ENCODE measurements at places on chromosomes 7 and 10. TPM values are rescaled to one million over a fixed set of nuclear protein-coding genes. Genes with fewer than 3 reads are reported as not detected.

- no peak for DNase-seq
- H3K36me3 ChIP-seq = no peaks in the 10 kb centered on the region
Measured at GRCh38 chr7:6505685-6506559, 45.3 kb downstream of the GRID2IP start.

DNA sequence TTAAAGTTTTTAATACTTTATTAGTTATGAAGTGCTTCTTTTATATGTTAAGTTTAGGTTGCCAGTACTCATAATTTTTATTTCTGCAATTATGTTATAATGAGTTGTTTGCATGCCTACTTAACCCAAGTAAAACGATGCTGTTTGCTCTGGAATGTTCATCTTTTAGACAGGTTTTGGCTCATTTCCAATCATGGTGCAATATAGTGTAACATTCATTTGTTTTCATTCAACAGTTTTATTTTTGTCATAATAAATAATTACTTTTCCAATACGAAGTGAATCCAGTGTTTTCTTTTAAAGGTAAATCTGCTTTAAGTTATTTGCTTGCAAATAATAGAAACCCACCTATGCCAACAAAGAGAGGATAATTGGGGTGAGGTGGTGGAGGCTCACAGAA, 22.1 kb downstream of the ARL5B start:
- H3K36me3 ChIP-seq = peaks cover 2% of the 10 kb centered on the region
- no peak overlapping the region for H3K27ac ChIP-seq
- no peak overlapping the region for H3K4me3 ChIP-seq
- no peaks in the 10 kb centered on the region for H3K27me3 ChIP-seq

Gene NUTM2A
- total RNA-seq = 1.6 TPM

DNA sequence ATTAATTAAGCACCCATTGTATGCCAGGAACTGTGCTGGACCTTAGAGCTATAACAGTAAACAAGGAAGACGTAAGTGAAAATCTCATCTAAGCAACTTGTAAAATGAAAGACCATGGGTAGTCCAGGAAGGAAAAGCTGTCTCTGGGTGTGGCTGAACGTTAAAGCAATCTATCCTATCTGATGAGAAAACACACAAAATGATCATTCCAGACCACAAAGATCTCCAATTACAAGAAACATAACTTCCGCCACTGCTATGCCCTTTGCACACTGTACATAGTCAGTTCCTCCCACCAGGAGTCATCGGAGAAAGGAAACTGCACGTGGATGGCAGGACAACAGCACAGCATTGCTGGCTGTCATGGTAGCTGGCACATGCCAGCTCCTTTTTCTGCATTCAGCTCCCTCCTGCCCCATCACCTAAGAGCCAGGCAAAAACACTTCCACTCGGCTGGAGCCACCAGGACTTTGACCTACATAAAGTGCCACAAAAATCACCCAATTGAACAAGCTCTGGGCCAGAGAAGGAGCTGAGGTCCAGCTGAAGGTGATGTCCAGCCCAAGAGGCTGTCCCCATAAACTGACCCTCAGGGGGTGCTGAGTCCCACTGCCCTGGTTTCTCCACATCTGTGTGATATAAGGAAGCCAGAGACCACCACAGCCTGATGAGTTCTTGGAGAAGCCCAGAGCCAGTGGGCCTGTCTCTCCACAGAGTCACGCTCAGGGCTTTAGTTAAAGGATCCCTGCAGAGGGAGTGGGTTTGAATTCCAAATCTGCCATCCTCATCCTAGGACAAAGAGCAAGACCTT, 56.4 kb downstream of the STEAP1B start:
- no peak overlapping the region for H3K27ac ChIP-seq
- no peak for DNase-seq
- H3K4me1 ChIP-seq = peaks cover 5% of the 10 kb centered on the region
- H3K36me3 ChIP-seq = no peaks in the 10 kb centered on the region
- H3K4me3 ChIP-seq = no peak overlapping the region

DNA sequence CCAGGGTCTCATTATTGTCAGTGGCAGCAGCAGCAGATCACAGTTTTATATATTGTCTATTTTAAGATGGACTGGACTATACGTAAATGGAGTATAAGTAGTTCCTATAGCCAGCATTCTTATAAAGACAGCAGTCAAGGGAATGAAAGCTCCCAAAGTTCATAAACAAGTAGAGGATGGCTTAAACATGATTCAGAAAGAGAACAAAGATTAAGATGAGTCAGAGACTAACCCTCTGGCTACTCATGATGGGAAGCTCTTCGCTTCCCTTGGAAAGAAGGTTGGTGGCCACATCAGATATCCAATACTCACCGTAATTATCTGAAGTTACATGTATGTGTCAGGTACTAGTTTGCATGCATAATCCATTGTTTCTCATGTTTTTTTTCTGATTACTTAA, 277.0 kb downstream of the INHBA start:
- H3K27me3 ChIP-seq = no peaks in the 10 kb centered on the region
- H3K36me3 ChIP-seq = no peaks in the 10 kb centered on the region
- no peaks in the 10 kb centered on the region for H3K4me1 ChIP-seq
- no peak overlapping the region for H3K4me3 ChIP-seq
- H3K27ac ChIP-seq = no peak overlapping the region

DNA sequence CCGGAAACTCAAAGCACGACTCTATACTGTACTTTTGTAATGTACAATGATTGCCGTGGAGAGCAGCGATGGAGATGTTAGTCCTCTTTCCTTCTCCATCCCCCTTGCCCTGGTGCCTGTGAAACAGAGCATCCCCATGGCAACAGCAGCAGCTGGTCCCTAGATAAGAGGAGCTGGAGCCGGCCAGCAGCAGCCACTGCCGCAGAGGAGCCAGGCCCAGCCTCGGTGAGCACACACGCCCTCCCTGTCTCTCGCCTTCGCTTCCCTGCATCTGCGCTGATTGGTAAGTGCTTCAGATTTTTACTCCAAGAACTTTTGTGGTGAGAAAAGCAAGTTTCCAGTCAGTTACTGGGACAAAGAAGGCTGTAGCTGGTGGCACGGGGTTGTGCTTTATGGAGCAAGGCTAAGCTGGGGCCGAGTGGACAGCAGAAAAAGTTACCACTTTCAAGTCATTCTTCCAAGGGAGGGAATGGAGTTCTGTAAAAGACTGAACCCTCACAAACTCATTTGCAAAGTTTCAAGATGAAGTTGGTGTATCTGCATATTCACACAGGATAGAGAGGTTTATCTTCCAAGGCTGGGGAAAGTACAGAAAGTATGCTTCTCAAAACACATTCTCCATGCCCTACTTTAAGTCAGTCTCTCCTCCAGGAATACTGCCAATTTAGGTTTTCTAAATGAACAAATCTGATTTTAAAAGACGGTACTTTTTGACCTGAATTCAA, at the start of gene PPP1R17:
TSS of gene PPP1R17 (plus strand) at position 192 of the 725 bp plus-strand sequence. CDS start 5,227 bp downstream, outside the sequence.
- H3K27me3 ChIP-seq = no peaks in the 10 kb centered on the region
- H3K4me1 ChIP-seq = no peaks in the 10 kb centered on the region
- H3K4me3 ChIP-seq = no peak within 1 kb of the TSS
- no peak for DNase-seq

Gene BEND7
- total RNA-seq = not detected

DNA sequence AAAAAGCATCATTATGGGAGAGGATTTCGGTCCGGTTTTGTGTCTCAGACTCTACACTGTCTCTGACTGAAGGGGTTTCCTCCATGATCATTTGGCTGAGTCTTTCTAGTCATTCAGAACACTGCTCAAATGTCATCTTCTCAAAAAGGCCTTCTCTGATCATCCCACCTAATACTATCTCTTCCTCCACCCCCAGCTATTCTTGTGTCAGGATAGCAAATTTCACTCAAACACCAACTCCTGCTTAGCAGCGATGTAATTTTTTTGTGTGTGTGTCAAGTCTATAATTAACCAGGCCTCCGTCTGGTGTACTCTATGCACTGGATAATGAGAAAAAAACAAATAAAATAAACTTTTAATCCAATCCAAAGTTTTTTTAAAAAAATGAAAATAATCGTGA, 200.4 kb downstream of the KCND2 start:
- no peak for DNase-seq
- no peaks in the 10 kb centered on the region for H3K4me1 ChIP-seq
- no peaks in the 10 kb centered on the region for H3K27me3 ChIP-seq
- no peak overlapping the region for H3K27ac ChIP-seq
- no peaks in the 10 kb centered on the region for H3K36me3 ChIP-seq

DNA sequence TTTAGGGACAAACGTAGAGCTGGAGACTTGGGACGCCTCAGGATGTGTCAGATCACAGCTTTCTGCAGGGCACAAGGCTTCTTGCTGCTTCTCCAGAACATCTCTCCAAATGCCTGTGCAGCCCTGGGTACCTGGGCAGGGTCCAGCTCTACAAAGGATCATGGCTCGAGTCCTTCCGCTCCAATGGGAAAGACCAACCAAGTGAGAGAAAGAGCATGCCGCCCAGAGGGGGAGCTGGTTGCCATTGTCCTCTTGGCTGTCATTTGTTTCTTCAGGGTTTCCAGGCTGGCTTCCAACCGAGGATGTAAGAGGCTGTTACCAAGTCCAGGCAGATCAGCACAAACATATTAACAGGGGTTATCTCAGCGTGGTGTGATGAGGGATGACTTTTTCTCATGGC, 5.6 kb upstream of the LEP start:
- H3K4me3 ChIP-seq = no peak overlapping the region
- peaks cover 6% of the 10 kb centered on the region for H3K4me1 ChIP-seq
- peaks cover 3% of the 10 kb centered on the region for H3K27me3 ChIP-seq
- H3K36me3 ChIP-seq = no peaks in the 10 kb centered on the region

Gene IGF2BP3
- total RNA-seq = not detected

DNA sequence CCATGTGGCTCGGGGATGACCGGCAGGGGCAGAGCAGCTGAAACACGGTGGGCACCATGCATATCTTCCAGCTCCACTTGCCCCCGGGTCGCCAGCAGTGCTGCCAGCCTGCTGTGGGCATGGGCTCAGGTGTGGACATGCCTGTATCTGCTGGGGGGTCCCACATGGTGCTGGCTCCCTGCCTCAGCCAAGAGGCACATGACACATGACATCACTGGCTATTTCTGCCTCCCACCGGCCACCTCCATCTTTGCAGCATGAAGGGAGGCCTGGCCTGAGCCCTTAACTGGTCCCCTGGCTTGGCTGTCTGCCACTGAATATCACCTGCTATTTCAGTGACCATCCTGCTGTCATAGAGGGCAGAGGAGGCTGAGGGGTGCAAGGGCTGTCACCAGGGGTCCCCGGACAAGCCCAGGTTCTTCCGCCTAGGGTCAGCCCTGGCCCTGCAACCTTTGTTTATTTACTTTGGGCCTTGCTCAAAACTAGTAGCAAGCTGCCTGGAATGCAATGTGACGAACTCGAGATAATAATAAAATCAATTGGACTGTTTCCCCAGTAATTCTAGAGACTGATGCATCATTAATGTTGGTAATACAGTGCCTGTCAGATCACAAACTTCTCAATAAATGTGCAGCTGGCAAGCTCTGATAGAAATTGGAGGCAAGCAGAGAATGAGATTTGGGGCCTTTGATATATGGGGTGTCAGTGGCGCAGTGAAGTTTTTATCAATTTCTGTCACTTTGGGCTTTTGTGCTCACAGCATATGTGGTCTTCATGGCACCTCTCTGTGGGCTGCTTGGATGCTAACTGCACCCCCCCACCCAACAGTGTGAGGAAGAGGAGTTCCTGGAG, 28.5 kb downstream of the ZMIZ1 start:
- no peaks in the 10 kb centered on the region for H3K36me3 ChIP-seq
- no peak overlapping the region for H3K27ac ChIP-seq
- no peaks in the 10 kb centered on the region for H3K27me3 ChIP-seq
- no peak for DNase-seq

Gene NEUROG3
- total RNA-seq = not detected

Gene ADGRA1
- not detected for total RNA-seq

DNA sequence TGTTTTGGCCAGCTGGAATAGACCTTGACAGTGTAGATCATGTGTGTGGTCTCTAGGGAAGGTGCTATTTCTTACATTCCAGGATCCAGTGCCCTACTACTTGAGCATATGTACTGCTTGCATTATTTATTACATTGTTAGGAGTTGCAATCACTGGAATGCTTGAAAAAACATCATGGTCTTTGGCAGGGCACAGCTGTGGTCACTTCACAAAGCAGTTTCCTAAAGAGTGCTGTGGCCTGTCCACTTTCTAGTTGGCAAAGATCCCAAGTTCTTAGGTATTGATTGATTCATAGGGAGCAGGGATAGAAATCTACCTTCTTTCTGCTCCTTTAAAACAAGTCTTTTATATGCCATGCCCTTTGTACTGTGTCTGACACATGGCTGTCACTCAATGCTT, 4.6 kb downstream of the C7orf25 start:
- H3K4me3 ChIP-seq = no peak overlapping the region
- DNase-seq = no peak
- H3K27me3 ChIP-seq = no peaks in the 10 kb centered on the region

DNA sequence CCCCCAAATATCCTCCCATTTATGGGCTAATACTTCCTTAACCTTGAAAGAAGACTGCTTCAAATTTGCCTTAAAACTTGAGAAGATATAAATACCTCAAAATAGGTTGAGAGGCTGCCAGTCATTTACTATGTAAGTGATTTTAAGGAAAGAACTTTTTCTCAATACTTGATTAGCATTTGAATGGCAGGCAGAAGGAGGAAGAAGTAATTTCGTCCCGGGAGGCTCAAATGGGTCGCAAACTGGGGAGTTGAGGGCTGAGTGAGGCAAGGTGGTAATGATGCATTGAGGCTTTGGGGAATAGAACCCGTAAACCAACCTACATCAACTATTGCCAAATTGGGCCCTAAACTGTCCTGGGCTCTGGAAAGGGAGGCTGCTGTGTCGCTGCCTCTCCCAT, 11.1 kb downstream of the CAMK1D start:
- DNase-seq = no peak
- no peaks in the 10 kb centered on the region for H3K36me3 ChIP-seq
- no peaks in the 10 kb centered on the region for H3K27me3 ChIP-seq
- no peak overlapping the region for H3K27ac ChIP-seq

Gene SHTN1
- 0.75 TPM for total RNA-seq

DNA sequence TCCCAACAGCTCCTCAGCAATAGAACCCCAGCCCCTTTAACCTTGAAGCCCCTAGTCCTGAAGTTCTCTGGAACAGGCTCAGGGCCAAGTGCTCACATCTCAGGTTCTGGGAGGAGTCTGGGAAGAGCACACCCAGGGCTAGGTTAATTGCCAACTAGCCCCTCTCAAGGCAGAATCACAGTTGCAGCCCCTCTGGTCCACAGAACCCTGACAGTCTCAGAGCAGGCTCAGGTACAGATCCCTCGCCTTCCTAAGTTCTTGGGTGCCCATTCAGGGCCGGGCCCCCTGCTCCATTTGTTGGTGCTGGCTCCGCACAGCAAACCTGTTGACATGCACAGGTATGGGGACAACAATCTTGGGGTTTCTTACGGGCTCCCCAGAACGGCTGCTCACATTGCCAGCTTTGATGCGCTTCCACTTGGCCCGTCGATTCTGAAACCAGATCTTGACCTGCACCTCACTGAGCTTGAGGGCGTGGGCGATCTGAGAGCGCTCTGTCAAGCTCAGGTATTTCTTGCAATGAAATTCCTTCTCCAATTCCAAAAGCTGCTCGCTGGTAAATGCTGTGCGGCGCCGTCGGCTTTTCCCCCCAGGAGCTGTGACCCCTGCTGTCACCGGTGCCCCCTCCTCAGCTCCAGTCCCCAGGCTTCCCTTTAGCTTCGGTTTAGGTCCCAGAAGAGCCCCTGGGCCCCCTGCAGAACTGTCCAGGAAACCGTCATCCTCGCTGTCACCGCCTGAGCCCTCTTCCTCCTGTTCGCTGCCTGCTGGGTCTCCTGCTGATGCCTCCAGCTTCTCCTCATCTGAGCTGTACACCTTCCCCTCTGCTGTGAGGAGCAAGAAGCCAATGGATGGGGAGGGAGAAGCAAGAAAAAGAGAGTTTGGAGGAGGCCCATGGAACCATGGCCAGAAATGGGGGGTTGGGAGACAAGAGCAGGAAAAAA, 18.9 kb downstream of the GBX1 start:
- peaks cover 3% of the 10 kb centered on the region for H3K36me3 ChIP-seq
- H3K4me3 ChIP-seq = no peak overlapping the region
- peaks cover 6% of the 10 kb centered on the region for H3K27me3 ChIP-seq
- H3K4me1 ChIP-seq = no peaks in the 10 kb centered on the region

Measured in CD4-positive, alpha-beta T cell (primary cell).